Sigmoid colon (tissue), 7 donors: ENCODE measurements at places on chromosomes 1 and 21. TPM values are rescaled to one million over a fixed set of nuclear protein-coding genes. Genes with fewer than 3 reads are reported as not detected.

DNA sequence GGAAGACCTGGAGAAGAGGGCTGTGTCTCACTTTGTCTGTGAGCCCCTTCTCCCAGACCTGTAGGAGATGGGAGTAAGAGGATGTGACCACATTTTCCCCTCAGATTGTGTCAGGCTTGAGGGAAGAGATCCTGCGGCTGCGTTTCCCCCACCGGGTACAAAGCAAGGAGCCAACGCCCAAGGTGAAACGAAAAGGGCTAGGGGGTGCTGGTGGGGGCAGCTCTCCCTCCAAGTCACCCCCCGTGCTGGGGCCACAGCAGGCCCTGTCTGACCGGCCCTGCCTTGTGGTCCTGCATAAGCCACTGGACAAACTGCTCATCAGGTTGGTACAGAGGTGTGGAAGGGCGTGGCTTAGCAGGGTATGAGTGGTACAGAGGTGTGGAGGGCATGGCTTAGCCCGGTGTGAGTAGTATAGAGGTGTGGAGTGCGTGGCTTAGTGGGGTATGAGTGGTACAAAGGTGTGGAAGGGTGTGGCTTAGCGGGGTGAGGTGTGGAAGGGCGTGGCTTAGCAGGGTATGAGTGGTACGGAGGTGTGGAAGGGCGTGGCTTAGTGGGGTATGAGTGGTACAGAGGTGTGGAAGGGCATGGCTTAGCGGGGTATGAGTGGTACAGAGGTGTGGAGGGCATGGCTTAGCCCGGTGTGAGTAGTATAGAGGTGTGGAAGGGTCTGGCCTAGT is 30.6 kb downstream of the HYI start:
- no peak for DNase-seq

DNA sequence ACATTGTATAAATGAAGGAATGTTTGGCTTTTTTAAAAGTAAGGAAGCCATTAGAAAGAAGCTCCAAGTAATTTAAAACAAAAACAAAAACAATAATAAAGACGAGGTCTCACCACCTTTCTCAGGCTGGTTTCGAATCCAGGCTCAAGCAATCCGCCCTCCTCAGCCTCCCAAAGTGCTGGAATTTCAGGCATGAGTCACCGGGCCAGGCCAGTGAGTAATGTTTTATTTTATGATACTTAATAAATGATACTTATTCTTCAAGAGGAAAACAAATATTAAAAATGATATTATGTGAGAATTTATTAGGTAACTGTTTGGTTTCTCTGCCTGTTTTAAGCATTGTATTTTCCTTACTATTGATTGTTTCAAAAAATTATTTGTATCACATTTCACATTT is 201.4 kb upstream of the BRINP3 start:
- DNase-seq, result no peak

DNA sequence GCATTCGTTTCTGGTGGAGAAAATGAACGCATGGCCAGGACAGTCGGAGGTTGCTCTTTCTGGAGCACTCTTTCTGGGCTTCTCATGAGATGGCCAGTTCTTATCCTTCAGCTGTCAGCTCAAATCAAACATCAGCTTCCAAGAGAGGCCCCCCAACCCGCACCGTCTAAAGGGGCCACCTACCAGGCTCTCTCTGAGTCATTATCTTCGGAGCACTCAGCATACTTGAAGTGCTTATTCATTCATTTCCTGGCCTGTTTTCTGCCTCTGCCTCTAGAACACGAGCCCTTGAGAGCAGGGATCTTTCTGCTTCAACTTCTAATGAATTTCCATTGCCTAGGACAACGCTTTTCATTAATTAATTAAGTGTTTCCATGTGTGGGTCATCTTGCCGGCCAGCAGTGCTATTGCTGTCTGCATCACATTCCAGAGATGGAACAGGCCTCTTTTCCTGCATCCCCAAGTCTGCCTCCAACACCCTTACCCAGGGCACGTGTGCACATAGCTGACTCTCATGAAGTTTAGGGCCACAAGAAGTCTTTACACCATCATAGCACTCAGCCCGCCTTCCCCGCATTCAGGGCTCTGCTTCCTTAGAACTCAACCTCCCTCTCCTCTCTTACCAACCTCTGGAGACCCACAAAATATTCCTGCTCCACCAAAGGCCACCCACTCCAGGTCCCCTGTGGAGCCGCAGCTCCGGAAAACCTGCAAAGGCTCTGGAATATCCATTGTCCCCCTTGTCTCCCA is 52.1 kb upstream of the LAPTM5 start:
- no peak for DNase-seq

- no peak for DNase-seq
These were observed 38.0 kb downstream of the NUAK2 start for GRCh38 chr1:205283270-205284147.

DNA sequence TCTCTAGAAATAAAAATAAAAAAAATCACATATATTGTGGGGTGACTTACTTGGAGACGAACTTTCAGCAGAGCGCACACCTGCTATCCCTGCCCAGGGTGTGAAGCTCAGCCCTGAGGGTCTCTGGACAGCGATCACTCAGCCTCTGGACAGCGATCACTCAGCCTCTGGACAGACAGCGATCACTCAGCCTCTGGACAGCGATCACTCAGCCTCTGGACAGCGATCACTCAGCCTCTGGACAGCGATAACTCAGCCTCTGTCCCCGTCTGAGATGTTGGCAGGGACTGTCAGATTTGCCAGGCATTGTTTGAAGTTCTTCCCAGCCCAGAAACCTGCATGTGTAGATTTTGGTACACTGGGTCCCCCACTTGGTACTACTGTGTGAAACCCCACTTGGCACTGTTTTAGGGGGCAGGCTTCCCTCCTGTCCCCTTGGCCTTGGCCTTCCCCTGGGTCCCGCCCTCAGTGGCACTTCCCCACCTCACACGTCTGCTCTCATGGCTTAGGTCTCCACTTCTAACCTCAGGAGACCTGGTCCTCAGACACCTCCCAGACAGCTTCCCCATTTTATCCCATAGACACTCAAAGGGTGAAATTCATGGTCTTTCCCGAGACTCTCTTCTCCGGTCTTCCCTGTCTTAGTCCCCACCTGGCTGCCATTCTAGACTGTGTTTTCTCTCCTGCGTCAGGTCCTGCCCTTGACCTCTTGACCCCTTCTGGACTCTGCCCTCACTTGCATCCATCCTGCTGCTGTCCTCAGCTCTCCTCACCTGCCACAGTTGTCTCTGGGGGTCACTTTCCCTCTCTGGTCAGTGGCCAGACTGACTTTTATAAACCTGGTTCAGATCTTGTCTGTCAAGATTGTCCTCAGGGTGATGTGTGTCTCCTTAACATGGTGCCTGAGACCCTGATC is 10.2 kb downstream of the PSEN2 start:
- no peak for DNase-seq

DNA sequence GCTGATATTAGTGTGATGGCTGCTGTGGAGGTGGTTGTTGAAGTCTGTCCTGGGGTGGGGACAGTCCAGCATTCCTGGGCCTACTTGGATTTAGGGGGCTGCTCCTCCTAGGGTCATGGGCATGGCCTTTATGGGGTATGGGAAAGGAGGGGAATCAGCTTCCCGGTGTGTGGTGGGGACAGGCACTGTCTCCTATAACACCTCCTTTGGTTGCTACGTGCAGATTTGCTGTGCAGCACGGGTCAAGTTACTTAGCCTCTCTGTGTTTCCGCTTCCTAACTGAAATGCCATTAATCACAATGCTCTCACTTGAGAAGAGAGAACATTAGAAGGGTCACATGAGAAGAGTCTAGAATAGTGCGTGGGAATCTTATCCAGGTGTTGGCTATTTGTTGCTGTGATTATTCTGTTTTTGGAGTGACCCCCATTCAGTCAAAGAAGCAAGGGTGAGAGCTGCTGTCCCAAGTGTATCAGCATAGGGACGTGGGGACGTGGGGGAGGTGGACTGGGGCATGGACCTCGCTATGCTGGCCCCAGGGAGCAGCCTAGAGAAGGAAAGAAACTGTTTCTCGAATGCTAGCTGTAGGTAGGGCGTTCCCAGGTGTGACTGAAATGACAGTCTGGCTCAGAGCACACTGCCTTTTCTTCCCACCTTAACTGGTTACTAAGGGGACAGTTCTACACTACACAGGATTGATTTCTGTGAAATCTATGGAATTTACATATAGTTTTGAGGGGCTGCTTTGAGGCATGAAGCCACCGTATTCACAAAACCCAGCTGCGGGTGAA is 19.9 kb downstream of the SOX13 start:
- DNase-seq, result no peak

DNA sequence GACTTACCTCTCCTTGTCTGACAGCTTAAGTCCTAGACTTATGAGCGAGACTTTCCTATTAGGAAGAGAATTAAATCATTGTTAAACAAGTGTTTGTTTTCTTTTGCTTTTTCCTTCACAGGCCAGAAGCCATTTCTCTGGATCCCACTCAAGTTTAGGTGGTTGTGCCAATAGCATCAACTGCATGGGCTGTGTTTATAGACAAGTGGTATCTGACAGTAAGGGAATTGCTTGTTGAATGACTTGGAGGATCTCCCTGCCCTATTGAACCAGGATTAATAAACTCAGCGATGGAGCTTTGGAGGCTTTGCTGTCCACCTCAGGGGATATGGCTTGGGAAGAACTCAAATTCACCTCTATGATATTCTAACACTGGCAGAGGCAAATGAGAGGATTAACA is 43.7 kb downstream of the UTP25 start:
- DNase-seq, result no peak

DNA sequence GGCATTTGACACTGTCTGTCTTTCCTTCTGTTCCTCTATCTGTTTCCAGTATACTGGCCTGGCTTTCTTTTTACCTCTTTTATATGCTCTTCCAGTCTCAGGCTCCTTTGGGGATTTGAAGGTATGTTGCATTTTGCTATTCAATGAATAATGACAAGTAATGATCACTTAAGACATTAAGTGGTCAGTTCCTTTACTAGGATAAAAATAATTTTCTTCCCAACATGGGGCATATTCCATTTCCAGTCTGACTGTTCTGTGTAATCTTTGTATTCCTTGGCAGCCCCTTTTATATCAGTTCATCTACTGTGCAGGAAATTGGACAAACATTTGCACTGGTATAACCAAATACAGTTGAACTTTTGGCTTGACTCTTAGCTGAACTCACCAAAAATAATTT is 15.6 kb downstream of the METTL18 start:
- no peak for DNase-seq

Gene C8A
- not detected for total RNA-seq

GRCh38 chr1:60575326-60575977 is 501.9 kb upstream of the C1orf87 start:
- DNase-seq, result no peak

GRCh38 chr1:176896216-176896615 is 268.3 kb downstream of the ASTN1 start:
- no peak for DNase-seq

DNA sequence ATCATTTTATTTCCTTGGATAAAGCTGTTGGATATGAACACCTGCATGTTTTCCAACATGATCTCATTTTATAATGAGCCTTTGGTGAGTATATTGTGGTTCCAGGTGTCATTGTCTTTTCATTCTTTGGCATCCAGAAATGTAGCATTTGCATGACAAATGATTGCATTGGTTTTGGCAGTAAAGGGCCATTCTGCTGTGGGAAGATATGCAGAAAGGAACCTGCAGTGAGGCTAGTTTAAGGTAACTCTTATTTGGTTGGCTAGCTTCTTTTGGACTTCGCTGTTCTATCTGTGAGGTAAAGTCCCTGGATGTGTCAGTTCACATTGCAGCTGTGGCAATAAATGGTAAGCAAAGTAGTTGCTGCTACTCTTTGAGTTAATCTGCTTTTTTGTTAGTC is 343.0 kb downstream of the AMY1C start:
- DNase-seq, result no peak

DNA sequence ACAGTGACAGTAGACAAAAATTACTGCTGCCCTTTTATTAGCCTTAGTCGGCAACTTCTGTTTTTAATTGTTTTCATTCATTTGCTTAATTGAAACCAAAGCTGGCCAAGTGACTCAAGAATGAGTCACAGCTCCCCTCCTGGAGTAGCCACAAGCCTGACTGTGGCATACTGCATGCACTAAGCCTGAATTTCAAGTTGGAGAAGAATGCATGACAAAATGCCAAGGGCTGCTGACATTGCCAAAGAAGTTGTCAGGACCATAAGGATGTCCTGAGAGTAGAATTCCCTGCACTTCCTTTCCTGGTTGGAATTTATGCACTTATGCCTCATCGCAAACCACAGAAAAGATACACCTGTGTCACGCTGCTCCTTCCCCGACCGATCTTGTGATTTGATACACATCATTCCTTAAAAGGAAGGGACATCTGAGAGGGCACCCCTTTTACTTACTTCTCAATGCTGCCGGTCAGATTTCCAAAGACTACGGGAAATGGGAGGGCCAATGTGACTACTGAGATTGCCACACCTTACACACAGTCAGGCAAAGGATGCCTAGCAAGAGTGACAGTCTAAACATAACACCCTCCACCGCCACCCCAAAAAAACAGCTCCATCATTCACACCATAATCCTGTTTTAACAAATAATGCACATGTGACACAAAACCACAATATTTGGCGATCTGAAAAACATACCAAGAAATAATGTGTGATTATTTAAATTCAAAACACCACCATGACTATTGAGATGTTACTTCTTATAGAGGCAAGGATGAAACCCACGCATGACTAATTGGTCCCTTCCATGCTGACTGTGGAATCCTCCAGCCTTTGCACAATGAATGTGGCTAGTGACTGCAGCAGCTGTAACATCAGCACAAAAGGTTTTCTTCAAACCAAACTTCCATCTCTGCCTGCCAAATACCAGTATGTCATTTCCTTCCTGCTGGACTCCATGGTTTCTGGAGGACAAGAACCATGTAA is 28.2 kb downstream of the VAV3 start:
- DNase-seq, result peak; percentile 60
